Trophoblast cell (in vitro differentiated cells and primary cell): ENCODE measurements at places on chromosomes 7 and 10.

DNA sequence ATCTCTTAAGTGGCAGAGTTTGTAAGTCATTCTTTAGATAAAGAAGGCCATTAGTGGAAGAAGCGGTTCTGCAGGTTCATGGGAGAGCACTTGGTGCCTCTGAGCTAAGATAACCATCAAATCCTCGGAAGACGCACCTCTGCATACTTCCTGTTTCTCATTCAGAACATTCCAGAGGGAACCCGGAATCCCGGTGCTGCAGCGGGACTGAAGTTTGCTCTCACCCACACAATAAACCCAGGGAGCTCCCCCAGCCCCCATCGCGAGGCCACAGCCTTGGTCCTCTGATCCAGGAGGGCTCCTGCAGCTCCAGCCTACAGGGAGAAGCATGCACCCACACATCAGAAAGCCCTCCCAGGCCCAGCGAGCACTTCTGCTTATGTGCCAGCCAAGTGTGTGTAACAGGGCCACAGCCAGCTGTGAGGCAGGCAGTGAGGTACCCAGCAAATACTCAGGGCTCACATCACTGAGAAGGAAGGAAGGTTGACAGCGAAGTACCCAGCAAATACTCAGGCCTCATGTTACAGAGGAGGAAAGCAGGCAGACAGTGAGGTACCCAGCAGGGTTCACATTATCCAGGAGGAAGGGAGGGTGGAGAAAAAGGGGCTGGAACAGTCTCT is 142.4 kb downstream of the DIP2C start:
- DNase-seq = peak; percentile 99

DNA sequence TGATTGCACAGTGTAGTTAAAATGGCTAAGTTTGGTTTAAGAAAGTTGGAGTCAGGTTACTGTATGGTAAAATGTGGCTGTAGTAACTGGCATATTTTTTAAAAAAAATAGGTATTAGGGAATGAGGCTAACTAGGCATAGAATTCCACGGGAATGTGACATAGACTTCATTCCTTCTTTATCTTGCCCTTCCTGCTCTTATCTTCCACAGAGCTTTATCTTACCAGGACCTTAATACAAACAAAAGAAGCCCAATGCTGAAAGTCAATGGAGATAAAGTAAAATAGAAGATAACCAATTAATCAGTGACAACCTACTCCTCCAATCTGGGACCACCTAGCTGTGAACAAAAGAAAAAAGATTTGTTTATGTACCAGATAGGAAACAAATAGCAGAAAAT is 58.1 kb downstream of the TET1 start:
- DNase-seq = peak; percentile 83

- DNase-seq = no peak
Measured at GRCh38 chr10:98478430-98479222, 31.9 kb upstream of the HPS1 start.

DNA sequence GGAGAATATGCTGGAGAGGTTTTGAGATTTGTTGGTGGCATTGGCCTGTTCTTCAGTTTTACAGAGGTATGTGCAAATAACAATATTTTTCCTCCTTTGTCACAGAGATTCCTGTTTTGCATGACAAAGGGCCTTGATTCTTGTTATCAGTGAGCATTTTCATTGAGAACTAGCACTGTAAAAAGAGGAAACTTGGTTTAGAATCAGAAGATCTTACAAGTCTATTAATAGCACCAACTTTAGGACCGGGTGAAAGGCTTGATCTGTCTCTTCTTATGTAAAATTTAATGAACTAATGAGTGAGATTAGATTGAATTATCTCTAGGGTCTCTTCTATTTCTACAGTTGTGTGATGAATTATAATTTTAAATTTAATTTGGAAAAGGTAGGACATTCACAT is 25.5 kb downstream of the TSPAN13 start:
- no peak for DNase-seq

GRCh38 chr7:41881331-41882130 is 178.6 kb upstream of the INHBA start:
- DNase-seq = peak; percentile 43

- no peak for DNase-seq
Measured at GRCh38 chr10:47087667-47088066, 176.4 kb downstream of the PTPN20 start.

- DNase-seq = no peak
Measured at GRCh38 chr7:12705878-12706277, 18.4 kb downstream of the ARL4A start.

DNA sequence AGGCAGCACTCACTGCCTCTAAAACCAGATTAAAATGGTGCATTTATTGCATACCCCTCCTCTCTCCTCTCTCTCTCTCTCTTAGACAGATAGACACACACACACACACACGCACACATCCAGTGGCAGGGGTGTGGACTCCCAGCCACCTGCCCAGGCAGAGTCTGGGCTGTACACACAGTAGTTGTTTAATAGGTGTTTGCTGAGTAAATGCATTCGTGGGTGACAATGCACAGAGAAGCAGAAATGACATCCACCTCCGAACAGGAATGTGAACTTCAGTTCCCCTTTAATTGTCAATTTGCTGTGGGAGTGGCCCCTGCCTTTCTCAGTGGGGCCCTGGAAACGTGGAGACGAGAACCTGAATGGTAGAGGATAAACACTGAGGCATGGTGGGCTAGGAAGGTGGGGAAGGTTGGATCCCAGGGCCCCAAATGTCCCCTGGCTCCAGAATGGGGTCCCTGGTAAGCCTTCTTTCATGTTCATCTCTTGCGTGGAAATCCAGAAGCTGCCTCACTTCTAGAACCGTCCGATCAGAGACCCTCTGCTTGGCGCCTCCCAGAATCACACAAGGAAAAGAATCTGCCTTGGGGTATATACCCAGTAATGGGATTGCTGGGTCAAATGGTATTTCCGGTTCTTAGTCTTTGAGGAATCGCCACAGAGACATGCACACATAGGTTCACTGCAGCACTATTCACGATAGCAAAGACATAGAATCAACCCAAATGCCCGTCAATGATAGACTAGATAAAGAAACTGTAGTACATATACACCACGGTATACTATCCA is 58.5 kb upstream of the ECHDC3 start:
- DNase-seq = no peak

GRCh38 chr10:132832186-132832969 is 46.4 kb upstream of the NKX6-2 start:
- no peak for DNase-seq

- no peak for DNase-seq
Measured at GRCh38 chr10:104388830-104389229, 35.2 kb downstream of the CFAP58 start.

- DNase-seq = no peak
Measured at GRCh38 chr10:86102451-86102850, 264.1 kb downstream of the GRID1 start.

DNA sequence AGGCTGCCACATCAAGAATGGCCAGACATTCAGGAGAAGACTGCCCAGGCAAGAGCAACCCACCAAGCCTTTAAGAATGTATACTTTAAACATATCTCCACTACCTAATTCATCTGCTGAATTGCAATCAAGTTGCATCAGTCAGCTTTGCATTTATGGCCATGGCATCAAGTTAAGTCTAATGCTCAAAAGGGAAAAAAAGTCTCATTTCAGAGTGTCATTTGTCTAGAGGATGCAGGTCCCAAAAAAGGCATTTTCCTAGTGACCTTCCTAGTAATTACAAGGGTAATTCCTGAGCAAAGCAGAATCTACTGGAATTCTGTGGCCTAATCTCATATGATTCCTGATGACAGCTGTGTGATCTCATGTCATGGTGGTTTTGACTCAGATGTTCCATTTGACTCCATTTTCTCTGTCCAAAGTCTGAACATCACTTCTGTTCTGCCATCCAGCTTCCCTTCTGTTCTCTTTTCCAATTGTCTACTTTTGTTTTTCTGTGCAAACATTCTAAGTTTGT is 7.3 kb upstream of the CABCOCO1 start:
- no peak for DNase-seq

- no peak for DNase-seq
Measured at GRCh38 chr7:22564511-22565045, 64.6 kb upstream of the STEAP1B start.

DNA sequence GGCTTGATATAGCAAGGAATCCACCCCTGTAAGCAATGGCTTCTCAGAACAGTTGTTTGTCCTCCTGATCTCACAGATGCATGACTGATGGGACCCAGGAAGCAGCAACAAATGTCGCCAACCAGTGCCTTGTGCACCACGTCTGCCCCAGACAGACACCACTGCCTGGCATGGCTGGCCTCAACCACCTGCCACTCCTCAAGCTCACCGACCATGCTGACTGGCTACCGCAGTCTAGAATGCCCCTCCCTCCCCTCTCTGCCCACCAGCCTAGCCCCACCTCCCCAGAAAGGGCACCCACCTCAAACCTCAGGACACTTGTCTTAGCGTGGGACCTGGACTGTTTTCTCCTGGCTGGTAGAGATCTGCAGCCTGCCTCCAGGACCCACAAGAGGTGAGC is 24.0 kb downstream of the LRRC20 start:
- DNase-seq = no peak

- DNase-seq = peak; percentile 49
Measured at GRCh38 chr7:70710011-70710480, 421.9 kb upstream of the GALNT17 start.

- DNase-seq = no peak
Measured at GRCh38 chr10:47452495-47453140, 31.3 kb downstream of the ANXA8 start.

- DNase-seq = no peak
Measured at GRCh38 chr7:1715331-1715625, 45.2 kb downstream of the ELFN1 start.

- peak; percentile 83 for DNase-seq
Measured at GRCh38 chr10:80444646-80445319, 9.3 kb upstream of the TSPAN14 start.

GRCh38 chr10:122459561-122460273 is 1.6 kb upstream of the HTRA1 start:
- no peak for DNase-seq

DNA sequence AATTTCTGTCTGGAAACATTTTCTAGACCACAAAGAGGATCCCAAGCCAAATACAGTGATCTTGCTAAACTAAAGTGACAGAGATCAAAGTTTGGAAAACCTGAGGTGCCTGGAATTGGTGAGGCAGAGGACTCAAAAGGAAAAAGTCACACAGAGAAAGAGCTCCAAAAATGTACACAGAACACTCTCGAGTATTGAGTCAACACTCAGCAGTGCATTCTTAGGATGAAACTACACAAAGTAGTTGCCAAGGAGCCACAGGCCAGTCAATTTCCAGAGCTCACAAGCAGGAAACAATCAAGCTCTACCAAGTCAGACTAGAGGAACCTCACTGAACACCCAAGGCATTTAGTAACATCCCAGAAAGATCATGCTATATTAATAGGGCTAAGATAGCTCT is 61.3 kb downstream of the MICU1 start:
- DNase-seq = no peak

DNA sequence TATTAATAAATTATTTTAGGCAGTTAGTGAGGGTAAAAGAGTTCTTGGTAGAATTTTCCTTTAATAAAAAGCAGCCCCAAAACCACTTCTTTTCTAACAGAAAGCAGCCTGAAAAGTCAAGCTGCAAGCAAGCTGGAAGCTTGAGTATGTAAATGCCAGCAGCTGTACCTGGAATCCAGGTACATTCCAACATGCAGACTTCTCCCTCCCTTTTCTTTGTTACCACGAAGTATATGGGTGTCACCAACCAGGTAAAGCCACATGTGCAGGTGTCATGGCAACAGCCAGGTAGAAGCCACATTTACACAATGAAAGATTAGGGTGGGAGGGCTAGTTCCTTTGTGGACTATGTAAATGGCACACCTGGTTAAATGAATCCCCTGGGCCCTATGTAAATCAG is 114.6 kb downstream of the EPC1 start:
- peak; percentile 58 for DNase-seq

DNA sequence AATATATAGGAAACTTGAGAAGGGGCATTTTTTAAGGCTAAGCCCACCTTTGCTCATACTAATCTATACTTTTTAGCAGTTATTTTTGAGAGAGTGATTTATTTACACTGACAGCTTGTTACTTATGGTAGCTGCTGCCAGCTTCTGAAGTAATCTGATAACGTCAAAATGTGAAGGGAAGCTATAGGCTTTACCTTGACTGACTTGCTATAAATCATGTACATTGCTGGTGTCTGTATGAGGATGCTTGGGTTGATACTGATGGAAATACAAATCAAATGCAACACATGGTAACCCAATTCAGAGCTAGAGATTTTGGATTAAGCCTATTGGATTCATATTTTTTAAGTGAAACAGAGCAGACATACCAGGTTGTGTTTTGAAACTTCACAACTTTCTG is 299.4 kb downstream of the LRMDA start:
- no peak for DNase-seq

GRCh38 chr10:14438057-14438456 is 107.3 kb upstream of the FRMD4A start:
- no peak for DNase-seq

GRCh38 chr10:28951484-28951883 is 274.2 kb downstream of the BAMBI start:
- no peak for DNase-seq

DNA sequence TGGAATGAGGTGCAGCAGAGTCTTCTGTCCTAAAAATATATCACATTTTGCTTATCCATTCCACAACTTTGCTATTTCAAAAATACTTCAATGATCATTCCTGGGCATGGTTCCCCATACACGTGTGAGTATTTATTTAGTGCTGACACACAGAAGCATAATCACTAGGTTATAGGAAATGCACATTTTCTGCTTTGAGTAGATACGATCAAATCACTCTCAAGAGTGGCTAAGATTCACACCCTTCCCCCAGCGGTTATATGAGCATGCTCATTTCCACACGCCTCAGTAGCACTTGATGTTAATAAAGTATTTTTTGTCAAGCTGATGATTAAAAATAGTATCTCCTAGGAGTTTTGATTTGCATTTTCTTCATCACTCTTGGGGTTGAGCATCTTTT is 93.5 kb upstream of the LRRC4 start:
- DNase-seq = no peak

- DNase-seq = peak; percentile 61
Measured at GRCh38 chr10:127906548-127907377, at the start of gene PTPRE. PTPRE (plus strand) TSS chr10:127907103; CDS start chr10:128040882, 133,779 bp downstream.

DNA sequence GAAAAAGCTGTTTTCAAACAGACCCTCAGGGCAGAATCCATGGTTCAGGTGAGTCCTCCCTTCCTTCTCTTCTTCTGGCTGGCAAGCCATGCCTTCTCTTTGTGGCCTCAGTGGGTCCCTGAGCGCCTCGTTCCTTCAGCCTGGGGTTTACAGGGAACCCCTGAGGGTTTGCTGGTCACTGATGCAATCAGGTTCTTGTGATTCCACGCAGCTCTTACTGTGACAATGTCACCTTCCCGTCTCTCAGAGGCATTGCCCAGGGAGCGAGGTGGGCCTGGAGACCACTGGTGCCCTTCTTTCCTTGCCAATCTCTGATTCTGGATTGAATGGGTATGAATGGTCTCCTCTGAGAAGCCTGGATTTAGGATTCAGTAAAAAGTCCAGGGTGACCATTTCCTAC is 132.2 kb downstream of the ADARB2 start:
- no peak for DNase-seq

DNA sequence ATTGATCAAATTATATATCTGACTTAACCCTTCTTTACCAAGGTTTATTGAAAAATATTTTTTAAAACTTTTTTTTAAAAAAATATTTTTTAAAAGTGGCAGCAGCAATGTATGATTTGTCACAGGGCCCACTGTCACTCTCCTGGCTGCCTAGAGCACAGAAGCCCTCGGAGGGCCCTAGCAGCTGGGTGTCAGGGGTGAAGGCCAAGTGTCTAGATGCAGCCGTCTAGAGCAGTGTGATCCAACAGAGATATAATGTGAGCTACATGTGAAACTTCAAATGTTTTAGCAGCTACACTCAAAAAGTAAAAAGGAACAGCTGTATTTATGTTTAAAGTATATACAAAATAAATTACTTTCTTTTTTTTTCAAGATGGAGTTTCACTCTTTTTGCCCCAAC is 112.7 kb downstream of the ARHGAP22 start:
- no peak for DNase-seq
